Fibroblast of lung (primary cell): ENCODE measurements at places on chromosomes 2 and 18. TPM values are rescaled to one million over a fixed set of nuclear protein-coding genes. Genes with fewer than 3 reads are reported as not detected.
A peak's percentile ranks its signal among the peaks of the same experiment; 100 is the strongest.

The RPRM gene
- total RNA-seq, result not detected in 2 replicates

The KCNE4 gene
- 11.0 and 25.3 TPM in 2 replicates for total RNA-seq

The C2orf78 gene
- total RNA-seq, result not detected in 2 replicates

DNA sequence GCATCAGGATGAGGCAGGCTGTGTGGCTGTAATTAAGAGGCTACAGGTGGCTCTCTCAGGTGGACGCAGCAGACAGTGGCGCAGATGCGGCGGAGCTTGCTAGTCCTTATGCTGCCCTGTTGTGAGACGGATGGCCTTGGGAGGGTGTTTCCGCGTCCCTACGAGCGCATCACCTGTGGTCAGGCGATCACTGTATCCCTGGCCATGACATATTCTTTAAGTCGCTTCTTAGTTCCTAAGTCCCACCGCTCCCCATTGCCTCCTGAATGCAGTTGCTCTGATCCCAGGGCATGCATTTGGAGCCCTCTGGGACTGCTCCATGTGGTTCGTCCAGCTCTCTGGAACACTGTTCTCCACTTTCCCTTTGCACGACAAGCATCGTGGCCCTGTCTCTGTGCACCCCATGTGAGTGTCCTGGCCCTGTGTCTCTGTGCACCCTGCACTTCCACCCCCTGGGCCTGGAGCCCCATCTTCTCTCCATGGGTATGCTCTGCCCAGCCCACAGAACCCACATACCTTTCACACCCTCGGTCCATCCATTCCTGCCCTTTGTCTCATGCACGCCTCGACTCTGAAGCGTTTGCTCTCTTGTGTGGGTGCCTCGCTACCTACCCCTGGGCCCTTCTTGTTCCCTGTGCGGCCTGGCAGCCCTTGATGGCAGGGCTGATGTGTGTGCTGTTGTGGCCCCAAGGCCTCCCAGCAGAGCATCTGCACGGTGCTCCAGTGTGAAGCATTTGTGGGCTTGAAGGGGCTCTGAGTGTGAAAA lies 74.4 kb downstream of the SH3RF3 start:
- H3K4me3 ChIP-seq, result no peak overlapping the region
- no peak for DNase-seq
- H3K27me3 ChIP-seq, result no peaks in the 10 kb centered on the region

DNA sequence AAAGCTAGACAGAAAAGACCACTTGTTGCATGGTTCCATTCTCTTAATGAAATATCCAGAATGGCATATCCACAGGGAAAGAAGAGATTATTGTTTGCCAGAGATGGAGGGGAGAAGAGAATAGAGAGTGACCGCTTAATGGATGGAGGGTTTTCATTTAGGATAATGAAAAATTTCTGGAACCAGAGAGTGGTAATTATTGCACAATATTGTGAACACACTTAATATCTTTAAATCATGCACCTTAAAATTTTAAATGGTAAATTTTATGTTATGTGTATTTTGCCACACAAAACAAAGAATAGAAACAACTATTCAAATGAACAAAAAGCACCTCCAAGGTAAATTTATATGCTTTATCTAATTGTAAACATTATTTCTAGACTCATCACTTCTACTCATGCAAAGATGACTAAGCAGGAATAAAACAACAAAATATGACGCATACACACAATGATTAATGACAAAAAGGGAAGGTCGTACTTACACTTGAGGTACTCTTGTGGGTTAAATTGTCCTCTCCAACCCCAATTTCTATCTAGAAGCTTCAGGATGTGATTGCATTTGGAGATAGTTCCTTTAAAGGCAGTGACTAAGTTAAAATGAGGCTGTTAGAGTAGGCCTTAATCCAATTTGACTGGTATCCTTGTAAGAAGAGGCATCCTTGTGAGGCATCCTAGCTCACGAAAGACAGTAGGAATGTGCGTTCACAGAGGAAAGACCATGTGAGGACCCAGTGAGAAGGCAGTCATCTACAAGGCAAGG lies 18.7 kb upstream of the DHRS9 start:
- H3K4me3 ChIP-seq, result no peak overlapping the region
- peak; percentile 64 for DNase-seq
- H3K27ac ChIP-seq, result no peak overlapping the region
- H3K27me3 ChIP-seq, result no peaks in the 10 kb centered on the region
- no peaks in the 10 kb centered on the region for H3K4me1 ChIP-seq
- H3K36me3 ChIP-seq, result no peaks in the 10 kb centered on the region

GRCh38 chr2:160694221-160694620 lies 200.6 kb upstream of the RBMS1 start:
- H3K36me3 ChIP-seq, result no peaks in the 10 kb centered on the region
- no peaks in the 10 kb centered on the region for H3K27me3 ChIP-seq
- no peak overlapping the region for H3K4me3 ChIP-seq
- DNase-seq, result no peak
- no peak overlapping the region for H3K27ac ChIP-seq
- peaks cover 3% of the 10 kb centered on the region for H3K4me1 ChIP-seq

GRCh38 chr2:161979490-161979889 lies 94.5 kb downstream of the DPP4 start:
- H3K4me1 ChIP-seq, result no peaks in the 10 kb centered on the region
- H3K27ac ChIP-seq, result no peak overlapping the region
- no peaks in the 10 kb centered on the region for H3K27me3 ChIP-seq
- H3K4me3 ChIP-seq, result no peak overlapping the region
- no peaks in the 10 kb centered on the region for H3K36me3 ChIP-seq

- H3K27ac ChIP-seq, result no peak overlapping the region
Measured at GRCh38 chr2:8445580-8445979, 236.3 kb upstream of the ID2 start.

GRCh38 chr2:190882856-190883582 lies 2.4 kb downstream of the GLS start:
- H3K4me3 ChIP-seq, result peak overlapping the region; percentile 89
- no peak for DNase-seq
- peaks cover 5% of the 10 kb centered on the region for H3K4me1 ChIP-seq
- no peaks in the 10 kb centered on the region for H3K27me3 ChIP-seq

- H3K4me1 ChIP-seq, result no peaks in the 10 kb centered on the region
- H3K27me3 ChIP-seq, result no peaks in the 10 kb centered on the region
- H3K4me3 ChIP-seq, result no peak overlapping the region
- no peak for DNase-seq
Measured at GRCh38 chr2:54755641-54756326, 32.3 kb downstream of the EML6 start.

DNA sequence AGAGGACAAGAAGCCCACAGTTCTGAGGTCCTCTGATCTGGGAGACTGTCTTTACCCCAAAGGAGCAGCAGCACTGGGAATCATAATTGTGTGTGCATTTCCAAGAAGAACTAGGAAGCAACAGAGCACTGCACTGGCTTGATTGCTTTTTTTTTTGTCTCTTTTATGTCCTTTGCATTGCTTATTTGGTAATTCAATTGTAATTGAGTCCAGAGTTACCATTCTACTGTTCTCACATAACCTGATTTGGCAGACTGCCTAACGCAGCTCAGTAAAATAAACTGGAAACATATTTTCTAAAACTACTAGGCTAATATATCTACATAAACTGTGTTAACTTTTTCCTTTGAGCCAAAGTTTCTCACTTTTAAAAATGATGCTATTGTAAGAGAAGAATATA lies 190.3 kb upstream of the SLC8A1 start:
- DNase-seq, result no peak
- no peaks in the 10 kb centered on the region for H3K36me3 ChIP-seq
- no peak overlapping the region for H3K27ac ChIP-seq
- H3K27me3 ChIP-seq, result no peaks in the 10 kb centered on the region
- no peak overlapping the region for H3K4me3 ChIP-seq

DNA sequence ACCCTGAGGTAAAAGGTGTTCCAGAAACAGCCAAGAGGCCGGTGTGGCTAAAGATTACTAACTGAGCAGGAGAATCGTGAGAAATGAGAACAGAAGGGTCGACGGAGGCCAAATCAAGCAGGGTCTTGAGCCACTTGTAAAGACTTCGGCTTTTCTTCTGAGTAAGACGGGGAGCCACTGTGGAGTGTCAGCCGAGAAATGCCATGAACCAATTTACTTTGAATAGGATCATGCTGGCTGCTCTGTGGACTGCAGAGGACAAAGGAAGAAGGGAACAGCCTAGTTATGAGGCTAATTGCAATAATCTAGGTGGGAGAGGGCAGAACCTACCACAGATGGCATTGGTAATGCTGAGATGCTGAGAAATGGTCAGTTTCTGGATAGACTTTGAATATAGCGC lies 16.8 kb downstream of the VIT start:
- DNase-seq, result no peak
- H3K27me3 ChIP-seq, result no peaks in the 10 kb centered on the region
- H3K4me3 ChIP-seq, result no peak overlapping the region
- H3K4me1 ChIP-seq, result no peaks in the 10 kb centered on the region

DNA sequence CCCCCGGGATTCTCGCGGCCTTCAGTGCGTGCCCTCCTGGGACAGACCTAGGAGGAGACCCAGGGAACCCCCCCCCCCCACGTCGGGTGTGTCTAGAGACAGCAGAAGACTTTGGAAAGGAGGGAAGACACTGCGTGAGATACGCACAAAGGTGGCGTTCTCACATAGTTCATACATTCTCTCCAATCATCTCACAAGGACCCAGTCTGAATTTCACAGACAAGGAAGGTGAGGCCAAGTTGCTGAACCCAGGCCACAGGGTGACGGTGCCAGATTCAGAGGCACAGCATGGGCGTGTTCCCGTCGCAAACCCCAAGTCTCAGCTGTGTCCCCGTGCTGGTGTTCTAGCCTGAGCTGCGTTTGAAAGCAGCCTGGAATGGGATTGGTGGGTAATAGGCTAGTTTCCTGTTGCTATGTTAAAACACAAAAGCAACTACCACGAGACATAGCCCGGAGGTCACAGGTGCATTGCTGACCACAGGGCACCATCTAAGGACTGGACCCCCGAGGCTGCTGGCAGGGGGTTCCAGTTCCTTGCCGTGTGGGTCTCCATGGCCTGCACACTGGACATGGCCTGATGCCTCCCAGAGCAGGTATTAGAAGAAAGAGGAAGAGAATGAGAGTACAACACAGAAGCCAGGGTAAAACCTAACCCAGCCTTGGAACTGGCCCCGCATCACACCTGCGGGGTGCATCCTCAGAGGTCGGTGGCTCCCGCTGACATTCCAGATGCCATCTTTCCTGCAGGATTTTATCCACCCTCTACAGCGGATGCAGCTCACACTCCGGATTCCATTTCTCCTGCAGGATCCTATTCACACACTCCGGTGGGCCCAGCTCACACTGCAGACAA lies 1.1 kb upstream of the PXDN start:
- H3K4me1 ChIP-seq, result peaks cover 18% of the 10 kb centered on the region
- H3K4me3 ChIP-seq, result peak overlapping the region; percentile 77
- no peaks in the 10 kb centered on the region for H3K36me3 ChIP-seq
- peak overlapping the region; percentile 74 for H3K27ac ChIP-seq
- no peak for DNase-seq

DNA sequence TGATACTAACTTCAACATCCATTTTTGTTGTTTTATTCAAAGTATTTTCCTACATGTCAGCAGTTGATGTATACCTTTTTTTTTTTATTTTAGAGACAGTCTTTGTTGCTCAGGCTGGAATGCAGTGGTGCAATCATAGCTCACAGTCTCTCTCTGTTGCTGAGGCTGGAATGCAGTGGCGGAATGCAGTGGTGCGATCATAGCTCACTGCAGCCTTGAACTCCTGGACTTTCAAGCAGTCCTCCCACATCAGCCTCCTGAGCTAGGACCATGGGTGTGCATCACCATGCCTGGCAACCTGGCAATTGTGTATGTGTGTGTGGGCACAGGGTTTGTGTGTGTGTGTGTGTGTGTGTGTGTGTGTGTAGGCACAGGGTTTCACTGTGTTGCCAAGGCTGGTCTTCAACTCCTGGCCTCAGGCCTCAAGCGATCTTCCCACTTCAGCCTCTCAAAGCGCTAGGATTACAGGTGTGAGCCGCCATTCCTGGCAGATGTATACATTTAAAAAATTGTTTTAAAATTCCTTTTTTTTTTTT lies 24.8 kb downstream of the SANBR start:
- no peaks in the 10 kb centered on the region for H3K4me1 ChIP-seq
- no peaks in the 10 kb centered on the region for H3K27me3 ChIP-seq
- H3K36me3 ChIP-seq, result peaks cover 2% of the 10 kb centered on the region

- H3K27ac ChIP-seq, result no peak overlapping the region
- H3K27me3 ChIP-seq, result no peaks in the 10 kb centered on the region
- no peak overlapping the region for H3K4me3 ChIP-seq
- DNase-seq, result peak; percentile 29
Measured at GRCh38 chr2:167271932-167272331, 383.7 kb downstream of the XIRP2 start.

- H3K36me3 ChIP-seq, result no peaks in the 10 kb centered on the region
- no peak overlapping the region for H3K27ac ChIP-seq
- H3K4me1 ChIP-seq, result no peaks in the 10 kb centered on the region
- H3K4me3 ChIP-seq, result no peak overlapping the region
Measured at GRCh38 chr2:191122638-191123294, 28.0 kb downstream of the STAT4 start.

DNA sequence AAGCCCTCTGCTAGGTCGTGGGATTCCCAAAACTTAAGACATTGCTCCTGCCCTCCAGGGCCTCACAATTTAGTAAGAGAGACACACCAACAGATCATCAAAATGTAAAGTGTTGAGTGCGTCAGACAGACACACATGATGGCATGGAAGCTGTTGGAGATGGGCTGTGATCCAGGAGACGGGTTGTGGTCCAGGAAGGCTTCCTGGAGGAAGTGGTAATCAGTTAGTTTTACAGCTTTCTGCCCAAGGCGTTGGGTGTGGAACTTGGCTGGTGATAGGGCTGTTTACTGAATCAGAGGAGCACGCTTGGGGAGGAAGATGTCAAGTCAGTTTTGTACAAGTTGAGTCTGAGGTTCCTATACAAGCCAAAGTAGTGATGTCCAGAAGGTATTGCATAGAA lies 24.0 kb upstream of the GLI2 start:
- no peak overlapping the region for H3K4me3 ChIP-seq
- H3K27ac ChIP-seq, result no peak overlapping the region
- DNase-seq, result no peak
